ENCODE measurements at places on chromosomes 7 and 10. TPM values are rescaled to one million over a fixed set of nuclear protein-coding genes. Genes with fewer than 3 reads are reported as not detected.

Gene LIPF
- not detected for total RNA-seq

Gene NCF1
- not detected for total RNA-seq

Gene GPNMB
- total RNA-seq, result 0.27 TPM

Gene CPN1
- not detected for total RNA-seq

Gene PLAC9
- total RNA-seq, result 3.9 TPM

Gene ERVW-1
- total RNA-seq, result not detected

Gene SUGCT
- 3.4 TPM for total RNA-seq

Gene DOCK4
- total RNA-seq, result 199 TPM

Gene LAMB4
- 0.09 TPM for total RNA-seq

Gene KEL
- total RNA-seq, result under 0.01 TPM

Gene DENND11
- total RNA-seq, result 40.8 TPM

Gene GPR26
- total RNA-seq, result not detected

Gene TRIM73
- total RNA-seq, result 0.75 TPM

Gene IL2RA
- total RNA-seq, result not detected

Gene AEBP1
- 3.3 TPM for total RNA-seq

Gene GNGT1
- total RNA-seq, result not detected

Gene PRPS1L1
- not detected for total RNA-seq

Gene PAX4
- total RNA-seq, result not detected

Gene HMX3
- not detected for total RNA-seq

Gene PNLIPRP1
- not detected for total RNA-seq

Gene SPOCK2
- 0.28 TPM for total RNA-seq

Gene THSD7A
- 47.2 TPM for total RNA-seq

Gene NDUFA5
- total RNA-seq, result 45.1 TPM

Gene TRAPPC14
- total RNA-seq, result 7.3 TPM

Gene CUL1
- 43.6 TPM for total RNA-seq

Gene C10orf67
- not detected for total RNA-seq

Gene CTAGE8
- total RNA-seq, result not detected

Gene NUTM2E
- total RNA-seq, result not detected

Gene NKX2-3
- not detected for total RNA-seq

Gene MIOS
- 25.9 TPM for total RNA-seq

Gene OPALIN
- not detected for total RNA-seq

Gene ITGB8
- total RNA-seq, result 7.1 TPM

Gene OR2A1
- not detected for total RNA-seq

Gene ABCB4
- total RNA-seq, result under 0.01 TPM

Gene FAM131B
- total RNA-seq, result 1.4 TPM

Gene LLCFC1
- not detected for total RNA-seq

Measured in endothelial cell of coronary artery (primary cell).